ENCODE measurements at places on chromosomes 3 and 15.

GRCh38 chr3:20064387-20064786 is 24.1 kb downstream of the KAT2B start:
- no peak for DNase-seq

DNA sequence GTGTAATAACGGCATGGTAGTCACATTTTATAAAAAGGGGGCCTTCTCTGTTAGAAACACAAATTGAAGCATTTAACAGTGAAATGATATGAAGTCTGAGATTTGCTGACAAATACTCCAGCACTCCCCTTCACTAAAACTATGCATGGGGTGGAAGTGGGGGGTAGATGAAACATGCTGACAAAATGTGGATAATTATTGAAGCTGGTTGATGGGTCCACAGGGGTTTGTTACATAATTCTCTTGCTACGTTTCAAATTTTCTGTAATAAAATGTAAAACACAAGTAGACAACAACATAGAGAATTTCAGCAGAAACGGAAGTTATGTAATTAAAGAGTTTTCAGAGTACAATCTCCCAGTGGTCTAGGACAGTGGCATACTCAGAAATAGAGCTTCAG is 37.0 kb downstream of the MCF2L2 start:
- DNase-seq = no peak

GRCh38 chr3:146948186-146948585 is 343.0 kb upstream of the PLSCR5 start:
- DNase-seq = no peak

GRCh38 chr15:32682977-32683630 is 34.7 kb upstream of the GREM1 start:
- DNase-seq = no peak

DNA sequence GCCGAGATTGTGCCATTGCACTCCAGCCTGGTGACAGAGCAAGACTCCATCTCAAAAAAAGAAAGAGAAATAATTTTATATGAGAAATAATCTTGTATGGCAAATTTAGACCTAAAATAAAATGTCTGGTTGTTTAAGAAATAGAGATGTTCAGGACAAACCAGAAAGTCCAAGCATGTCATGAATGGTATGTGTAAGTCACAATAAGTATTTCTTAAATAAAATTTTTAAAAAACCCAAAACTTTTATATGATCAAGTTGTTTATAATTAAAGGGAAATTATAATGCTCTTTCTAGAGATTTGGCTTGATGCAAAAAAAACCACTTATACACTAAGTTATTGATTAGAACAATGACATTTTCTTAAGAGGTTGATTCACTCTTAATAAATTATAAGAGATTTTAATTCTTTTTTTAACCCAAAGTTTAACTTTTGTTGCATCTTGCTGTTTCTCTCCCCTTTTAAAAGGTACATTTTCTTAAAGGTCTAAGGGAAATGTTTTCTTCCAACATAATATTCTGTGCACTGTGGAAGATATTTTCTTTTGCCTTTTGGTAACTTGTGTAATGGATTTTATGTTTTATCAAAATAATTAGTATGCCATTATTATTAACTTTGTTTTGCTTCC is 105.7 kb downstream of the RTP4 start:
- no peak for DNase-seq

- no peak for DNase-seq
Measured at GRCh38 chr3:29642393-29643033, 361.6 kb downstream of the RBMS3 start.
